D721Med (cell line): ENCODE measurements at places on chromosomes 6 and 20.

- no peak for DNase-seq
Observed at GRCh38 chr6:27867945-27868300, 44.3 kb downstream of the OR2B2 start.

DNA sequence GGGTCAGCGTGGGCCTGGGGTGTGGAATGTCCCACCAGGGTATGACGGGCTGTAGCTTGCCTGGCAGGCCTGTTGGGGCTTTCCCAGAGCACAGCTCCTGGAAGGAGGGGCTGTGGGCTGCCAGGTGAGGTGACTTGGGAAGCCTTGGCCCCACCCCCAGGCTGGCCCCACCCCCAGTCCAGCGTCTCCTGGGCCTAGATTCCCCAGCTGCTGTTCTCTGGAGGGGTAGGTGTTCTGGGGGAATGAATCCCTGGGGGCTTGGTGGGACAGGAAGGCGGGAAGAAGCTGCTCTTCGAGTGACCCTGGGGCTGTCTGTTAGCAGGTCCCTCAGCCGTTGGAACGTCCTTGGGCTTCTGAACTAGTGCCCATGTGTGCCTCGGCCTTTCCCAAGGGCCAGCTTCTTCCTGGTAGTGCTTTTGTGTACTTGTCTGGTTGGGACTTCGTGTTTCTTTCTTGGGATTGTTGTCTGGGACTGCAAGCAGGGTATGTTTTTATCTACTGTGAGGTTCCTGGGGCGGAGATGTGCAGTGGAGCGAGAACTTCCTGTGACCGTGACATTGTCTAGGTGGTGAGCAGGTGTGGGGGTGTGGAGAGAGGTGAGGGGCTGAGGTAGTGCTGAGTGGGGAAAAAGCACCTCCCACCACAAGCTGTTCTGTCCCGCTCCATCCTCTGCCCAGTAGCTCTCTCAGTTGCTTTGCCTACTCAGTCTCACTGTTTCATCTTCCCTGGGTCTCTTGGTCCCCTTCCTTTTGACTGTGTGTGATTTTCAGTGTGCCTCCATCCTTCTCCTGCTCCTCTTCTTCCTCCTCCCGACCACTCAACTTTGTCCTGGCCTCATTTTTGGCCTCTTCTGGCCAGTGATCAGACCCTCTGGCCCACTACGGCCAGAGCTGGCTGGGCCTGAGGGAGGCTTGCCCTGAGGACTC is 1.3 kb upstream of the DDR1 start:
- DNase-seq: no peak

DNA sequence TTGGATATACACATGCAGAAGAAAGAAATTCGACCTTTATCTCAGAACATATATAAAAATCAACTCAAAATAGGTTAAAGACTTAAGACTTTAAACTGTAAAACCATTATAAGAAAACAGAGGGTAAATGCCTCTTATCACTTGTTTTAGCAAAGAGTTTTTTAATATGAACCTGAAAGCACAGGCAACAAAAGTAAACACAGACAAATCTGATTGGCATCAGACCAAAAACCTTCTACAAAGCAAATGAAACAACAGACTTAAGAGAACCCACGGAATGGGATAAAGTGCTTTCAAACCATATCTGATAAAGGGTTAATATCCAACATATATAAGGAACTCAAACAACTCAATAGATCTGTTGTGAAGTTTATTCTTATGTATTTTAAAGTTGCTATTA is 309.9 kb upstream of the OPRM1 start:
- no peak for DNase-seq

- peak; percentile 23 for DNase-seq
Observed at GRCh38 chr6:56292505-56293181, 45.3 kb upstream of the COL21A1 start.

- DNase-seq: no peak
Observed at GRCh38 chr6:104532462-104532861, 327.3 kb downstream of the HACE1 start.

DNA sequence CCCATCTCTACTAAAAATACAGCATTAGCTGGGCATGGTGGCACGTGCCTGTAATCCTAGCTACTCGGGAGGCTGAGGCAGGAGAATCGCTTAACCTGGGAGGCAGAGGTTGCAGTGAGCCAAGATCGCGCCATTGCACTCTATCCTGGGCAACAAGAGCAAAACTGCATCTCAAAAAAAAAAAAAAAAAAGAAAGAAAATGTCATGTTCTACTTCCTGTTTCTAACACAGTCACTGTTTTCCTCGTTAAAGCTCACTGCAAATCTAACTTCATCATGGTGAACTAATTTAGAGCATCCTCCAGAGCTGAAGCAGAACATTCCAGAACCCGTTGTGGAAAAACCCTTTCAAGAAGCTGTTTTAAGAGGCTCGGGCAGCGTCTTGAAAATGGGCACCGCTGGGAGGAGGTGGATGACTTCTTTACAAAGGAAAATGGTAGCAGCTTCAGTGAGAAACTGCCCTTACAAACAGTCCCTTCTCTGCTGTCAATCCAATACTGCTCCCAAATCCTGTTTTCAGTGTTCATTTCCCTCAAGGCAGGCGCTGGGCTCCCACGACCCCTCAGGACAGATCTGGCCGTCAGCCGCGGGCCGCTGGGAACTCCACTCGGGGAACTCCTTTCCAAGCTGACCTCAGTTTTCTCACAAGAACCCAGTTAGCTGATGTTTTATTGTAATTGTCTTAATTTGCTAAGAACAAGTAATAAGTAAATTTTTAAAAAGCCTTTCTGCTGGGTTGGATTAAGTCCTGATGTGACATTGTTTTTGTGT is 12.5 kb downstream of the CTSZ start:
- no peak for DNase-seq

DNA sequence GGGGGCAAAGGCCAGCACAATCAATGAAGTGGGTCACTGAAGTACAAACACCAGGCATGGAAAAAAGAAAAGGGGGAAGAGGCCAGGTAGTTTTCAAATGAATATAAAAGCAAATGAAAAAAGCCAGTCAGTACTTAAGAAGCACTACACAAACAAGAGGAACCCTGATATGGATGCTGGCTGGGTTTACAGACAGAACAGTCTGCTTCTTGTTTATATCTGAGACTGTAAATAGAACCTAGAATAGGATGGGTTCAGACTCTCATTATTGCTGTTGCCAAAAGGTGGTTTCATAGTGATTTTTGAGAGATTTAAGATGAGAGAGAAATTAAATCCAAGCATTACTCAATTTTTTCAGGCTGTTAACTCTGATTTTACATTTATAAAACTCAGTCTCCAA is 24.1 kb downstream of the USP45 start:
- no peak for DNase-seq
